ENCODE measurements at places on chromosomes 6 and 20.

DNA sequence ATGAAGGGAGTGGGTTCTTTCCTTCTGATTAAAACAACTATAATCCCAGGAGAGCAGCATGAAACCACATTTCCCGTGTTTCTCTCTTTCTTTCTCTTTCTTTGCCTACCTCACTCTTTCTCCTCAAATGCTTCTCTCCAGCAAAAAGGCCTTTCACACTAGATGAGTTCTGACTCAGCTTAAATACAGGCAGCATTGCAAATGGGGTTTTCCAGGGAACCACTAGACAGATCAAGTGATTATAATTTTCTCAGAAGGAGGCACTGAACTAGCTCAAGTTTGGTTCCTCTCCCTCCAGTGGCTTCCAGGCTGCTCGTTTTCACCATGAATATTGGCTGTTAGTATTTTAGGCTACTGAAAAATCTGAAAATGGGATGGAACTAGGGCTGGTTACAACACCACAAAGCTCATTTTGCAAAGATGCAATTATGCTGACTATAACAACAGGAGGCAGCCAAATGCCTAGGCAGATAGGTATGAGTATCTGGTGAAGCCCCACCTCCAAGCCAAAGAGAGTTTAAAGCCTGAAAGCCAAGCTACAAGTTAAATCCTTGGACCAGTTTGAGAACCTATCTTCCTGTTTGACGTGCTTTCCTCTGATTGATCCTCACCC lies 260.0 kb downstream of the MMUT start:
- DNase-seq = no peak

GRCh38 chr6:159693894-159694545 lies 979 bp upstream of the SOD2 start:
- peak; percentile 64 for DNase-seq

- no peak for DNase-seq
These were observed 1267.0 kb upstream of the CITED2 start for GRCh38 chr6:140641412-140641811.

GRCh38 chr6:4350567-4351519 lies 215.5 kb upstream of the ECI2 start:
- DNase-seq = no peak

- DNase-seq = no peak
These were observed 6.3 kb downstream of the BCL2L1 start for GRCh38 chr20:31716351-31716750.

DNA sequence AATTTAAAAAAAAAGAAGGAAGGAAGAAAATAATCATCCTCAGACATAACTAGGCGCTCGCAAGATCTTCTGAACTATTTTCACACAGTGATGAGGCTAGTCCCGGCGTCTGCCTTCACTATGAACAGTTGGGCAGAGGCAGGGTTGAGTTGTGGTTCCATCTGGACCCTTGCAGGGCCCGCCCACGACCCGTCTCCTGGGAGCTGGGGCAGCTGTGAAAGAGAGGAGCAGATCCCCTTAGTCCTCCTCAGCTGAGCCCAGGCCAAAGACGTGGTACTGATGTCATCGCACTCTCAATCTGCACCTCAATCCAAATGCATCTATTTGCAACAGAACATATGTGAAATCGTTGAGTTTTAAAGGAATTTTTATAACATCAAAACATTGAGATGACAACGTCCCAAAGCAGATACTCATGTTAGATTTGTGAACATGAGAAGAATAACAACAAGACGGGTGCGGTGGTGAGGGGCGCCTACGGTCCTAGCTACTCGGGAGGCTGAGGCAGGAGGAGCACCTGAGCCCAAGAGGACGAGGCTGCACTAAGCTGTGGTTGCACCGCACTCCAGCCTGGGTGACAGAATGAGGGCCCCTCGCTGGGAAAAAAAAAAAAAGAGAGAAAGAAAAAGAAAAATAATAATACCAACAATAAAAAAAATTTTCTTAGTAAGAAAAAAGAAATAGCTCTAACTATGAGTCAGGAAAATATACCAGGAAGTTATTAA lies 15.3 kb downstream of the TCFL5 start:
- DNase-seq = no peak

- no peak for DNase-seq
These were observed 20.5 kb downstream of the JPH2 start for GRCh38 chr20:44166477-44166876.

GRCh38 chr6:39923394-39923793 lies 10.9 kb downstream of the MOCS1 start:
- no peak for DNase-seq

DNA sequence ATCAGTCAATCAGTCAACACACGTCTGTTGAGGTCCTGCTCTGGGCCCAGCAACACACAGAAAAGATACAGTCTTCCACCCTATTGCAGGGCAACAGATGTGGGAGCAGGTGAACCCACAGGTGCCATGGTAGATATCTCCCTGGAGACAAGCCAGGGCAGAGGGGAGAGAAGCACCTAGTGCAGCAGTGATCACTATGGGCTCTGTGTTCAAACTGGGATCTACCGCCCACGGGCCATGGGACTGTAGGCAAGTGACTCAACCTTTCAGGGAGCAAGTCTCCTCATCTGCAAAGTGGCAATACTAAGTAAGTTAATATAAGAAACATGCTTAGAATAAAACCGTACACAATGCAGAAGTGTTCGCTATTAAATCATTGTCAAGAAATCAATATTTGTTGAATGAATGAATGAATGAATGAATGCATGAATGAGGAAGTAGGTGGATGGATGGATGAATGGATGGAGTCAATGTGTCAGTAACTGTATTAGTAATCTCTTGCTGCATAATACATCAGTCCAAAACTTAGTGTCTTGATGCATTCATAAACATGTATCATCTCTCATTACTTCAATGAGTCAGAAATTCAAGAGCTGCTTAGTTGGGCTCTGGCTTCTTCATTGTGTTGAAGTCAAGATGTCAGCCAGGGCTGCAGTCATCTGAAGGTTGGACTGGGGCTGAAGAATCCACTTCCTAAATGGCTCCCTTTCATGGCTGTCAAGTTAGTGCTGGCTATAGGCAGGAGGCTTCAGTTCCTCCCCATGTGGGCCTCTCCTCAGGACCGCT lies 31.9 kb upstream of the NFATC2 start:
- no peak for DNase-seq

GRCh38 chr6:6728169-6728941 lies 139.8 kb downstream of the LY86 start:
- no peak for DNase-seq

- DNase-seq = no peak
These were observed 131.9 kb downstream of the FYN start for GRCh38 chr6:111741177-111741952.

- DNase-seq = no peak
These were observed 43.1 kb downstream of the RBM38 start for GRCh38 chr20:57434390-57434700.

DNA sequence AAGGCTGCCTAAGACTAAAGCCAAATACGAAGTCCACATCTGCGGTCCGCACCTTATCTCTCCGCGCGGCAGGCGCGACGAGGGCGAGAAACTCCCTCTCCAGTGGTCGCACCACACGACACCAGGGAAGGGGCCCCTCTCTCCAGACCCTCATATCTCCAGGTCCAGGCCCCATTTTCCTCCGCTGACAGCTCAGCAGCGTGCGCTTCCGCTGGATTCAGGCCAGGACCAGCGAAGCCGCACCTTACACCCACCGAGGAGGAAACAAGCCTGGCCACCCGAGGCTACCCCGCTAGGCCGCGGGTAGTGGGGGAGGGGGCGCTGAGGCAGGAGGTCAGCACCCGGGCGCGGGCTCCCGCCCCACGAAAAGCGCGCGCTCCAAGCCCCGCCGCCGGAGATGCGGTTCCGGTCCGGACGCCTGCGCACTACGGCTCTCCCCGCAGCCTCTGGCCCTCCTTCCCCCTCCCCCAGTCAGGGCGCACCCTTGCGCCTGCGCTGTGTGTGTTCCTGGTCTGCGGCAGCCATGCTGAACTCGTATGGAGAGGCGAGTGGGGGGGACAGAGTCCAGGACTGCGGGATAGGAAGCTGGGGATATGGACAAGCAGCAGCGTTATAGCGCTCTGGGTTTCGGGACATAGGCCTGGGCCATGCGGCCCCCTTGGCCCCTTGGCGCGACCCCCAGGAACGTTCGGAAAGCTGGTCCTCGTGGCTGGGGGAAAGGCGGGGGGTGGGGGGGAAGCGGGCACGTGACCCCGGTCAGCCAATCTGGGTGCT lies at the start of gene BRD2:
TSS of gene BRD2 (plus strand) at position 502 of the 774 bp plus-strand sequence. CDS start 4,305 bp downstream, outside the sequence.
- peak; percentile 98 for DNase-seq

- DNase-seq = no peak
These were observed 7.2 kb downstream of the PEX3 start for GRCh38 chr6:143457563-143458359.

DNA sequence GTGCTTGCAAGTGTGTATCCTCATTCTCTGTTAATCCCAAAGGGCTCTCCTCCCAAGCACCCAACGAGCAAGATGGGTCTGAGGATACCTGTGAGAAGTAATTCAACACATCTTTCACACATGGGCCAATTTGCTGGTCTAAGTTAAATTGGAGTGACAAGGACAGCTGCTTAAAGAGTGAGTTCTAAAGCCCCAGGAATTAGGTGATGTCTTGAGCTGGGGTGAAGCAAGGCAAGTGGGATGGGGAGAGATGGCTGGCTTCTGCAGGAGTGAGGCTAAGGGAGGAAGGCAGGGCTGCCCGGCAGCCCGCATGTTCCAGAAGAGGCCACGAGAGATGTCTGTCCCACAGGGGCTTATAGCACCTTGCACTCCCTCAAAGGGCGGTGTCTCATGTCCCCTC lies 288.5 kb downstream of the CDH26 start:
- no peak for DNase-seq

- DNase-seq = no peak
These were observed 7.6 kb downstream of the CEBPB start for GRCh38 chr20:50198180-50198666.
